ENCODE measurements at places on chromosomes 3 and 15.

GRCh38 chr15:40352281-40352901 is 1.6 kb downstream of the PHGR1 start:
- DNase-seq = no peak

GRCh38 chr15:68553314-68553993 is 25.3 kb upstream of the CORO2B start:
- DNase-seq = no peak

- no peak for DNase-seq
These were observed 85.7 kb downstream of the RARB start for GRCh38 chr3:25513642-25514266.

DNA sequence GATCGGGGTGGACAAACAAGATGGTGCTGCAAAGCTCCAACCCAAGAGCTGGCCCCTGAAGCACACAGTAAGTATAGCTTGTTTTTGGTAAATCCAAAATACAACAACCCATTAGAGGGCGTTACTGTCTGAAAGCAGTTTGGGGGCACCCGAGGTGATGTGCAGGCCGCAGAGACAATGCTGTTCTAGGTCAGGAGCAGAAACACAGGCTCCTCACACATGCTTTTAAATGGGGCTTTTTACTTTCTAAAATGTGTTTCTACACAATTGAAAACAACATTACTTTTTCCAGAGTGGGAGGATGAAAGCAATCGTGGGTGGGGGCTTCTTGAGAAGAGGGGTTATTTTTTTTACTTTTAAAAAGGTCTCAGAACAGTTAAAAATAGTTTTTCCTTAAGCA is 1029.3 kb upstream of the CFAP20DC start:
- DNase-seq = peak; percentile 34

DNA sequence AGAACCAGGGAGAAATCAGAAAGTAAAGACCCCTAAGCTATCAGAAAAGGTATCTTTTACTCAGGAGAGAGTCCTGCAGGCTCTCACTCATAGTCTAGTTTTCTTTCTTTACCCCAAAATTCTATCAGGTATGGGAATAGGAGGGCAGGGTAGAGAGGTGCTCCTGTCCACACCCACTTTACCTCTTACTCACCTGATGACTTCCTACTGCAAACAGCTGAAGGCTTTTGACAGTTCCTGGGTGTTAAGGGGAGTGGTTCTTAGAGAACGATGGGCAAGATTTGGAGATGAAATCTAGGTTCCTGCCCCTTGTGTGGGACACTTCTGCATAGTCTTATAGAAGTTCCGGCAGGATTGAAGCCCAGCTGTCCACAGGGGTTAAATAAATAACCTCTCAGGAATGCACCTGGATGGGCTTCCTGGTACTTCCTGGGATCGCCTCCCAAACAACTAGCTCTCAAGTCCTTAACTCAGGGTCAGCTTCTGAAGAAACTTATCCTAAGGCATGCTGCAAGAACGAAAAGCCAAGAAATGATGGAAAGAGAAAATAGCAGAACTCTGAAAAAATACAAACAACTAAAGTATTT is 10.8 kb upstream of the TNFAIP8L3 start:
- DNase-seq = no peak

DNA sequence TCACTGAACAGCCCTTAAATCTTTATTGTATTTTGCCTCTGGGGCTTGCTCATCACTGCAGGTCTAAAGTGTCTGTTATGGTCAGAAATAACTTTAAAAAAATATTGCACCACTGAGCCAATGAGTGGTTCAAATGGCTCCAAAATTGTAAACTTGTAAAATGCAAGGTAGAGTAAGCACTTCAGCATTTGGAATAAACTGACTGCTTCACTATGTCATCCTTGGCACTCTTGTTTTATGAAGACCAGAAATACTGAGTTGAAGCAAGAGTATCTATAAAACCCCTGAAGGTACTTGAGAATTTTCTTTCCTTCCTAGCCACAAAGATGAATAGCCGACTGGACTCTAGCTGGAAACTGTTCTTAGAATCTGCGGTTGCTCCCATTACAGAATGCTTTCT is 390.3 kb upstream of the DPH6 start:
- no peak for DNase-seq

DNA sequence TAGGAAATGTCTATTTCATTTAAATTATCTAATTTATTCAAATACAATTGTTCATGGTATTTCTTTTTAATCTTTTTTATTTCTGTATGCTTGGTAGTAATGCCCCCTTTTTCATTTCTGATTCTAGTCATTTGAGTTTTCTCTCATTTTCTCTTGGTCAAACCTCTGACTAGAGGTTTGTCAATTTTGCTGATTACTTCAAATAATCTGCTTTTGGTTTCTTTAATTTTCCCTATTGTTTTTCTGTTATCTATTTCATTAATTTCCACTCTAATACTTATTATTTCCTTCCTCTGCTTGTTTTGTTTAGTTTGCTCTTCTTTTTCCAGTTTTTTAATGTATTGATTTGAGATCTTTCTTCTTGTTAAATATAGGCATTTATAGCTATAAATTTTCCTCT is 12.1 kb downstream of the FSD2 start:
- no peak for DNase-seq

DNA sequence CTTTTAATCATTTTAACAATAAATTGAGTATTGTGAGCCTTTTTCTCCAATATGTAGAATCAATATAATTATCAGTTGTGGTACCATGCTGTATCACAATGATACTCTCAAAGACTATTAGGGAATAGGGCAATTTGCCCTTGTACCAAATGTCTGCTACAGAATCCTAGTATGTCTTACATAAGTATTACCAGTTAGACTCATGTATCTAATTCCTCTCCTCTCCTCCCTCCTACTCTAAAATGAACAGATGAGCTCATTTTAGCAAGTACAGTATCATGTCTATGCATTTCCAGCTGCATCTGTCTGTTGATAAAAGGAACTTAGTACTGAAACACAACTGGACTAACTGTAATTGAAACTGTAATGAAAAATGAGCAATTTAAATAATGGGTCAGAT is 124.3 kb upstream of the ATP11B start:
- DNase-seq = no peak

DNA sequence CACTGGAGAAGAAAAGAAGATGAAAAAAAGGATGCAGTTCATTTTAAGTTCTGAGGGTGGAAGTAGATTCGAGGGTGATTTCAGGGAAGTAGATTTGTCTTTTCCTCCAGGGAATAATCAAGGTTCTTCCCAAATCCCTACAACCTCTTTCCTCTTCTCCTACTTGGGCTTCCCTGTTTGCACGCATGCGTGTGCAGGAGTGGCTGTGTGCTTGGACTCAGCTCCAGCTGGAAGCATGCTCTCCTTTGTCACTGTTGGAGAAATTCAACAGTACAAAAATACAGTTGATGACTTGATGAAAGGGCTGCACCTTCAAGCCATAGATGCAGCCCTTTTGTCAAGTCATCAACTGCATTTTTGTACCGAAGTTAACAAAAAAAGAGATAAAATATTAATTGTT is 3.8 kb downstream of the OR5K2 start:
- no peak for DNase-seq

DNA sequence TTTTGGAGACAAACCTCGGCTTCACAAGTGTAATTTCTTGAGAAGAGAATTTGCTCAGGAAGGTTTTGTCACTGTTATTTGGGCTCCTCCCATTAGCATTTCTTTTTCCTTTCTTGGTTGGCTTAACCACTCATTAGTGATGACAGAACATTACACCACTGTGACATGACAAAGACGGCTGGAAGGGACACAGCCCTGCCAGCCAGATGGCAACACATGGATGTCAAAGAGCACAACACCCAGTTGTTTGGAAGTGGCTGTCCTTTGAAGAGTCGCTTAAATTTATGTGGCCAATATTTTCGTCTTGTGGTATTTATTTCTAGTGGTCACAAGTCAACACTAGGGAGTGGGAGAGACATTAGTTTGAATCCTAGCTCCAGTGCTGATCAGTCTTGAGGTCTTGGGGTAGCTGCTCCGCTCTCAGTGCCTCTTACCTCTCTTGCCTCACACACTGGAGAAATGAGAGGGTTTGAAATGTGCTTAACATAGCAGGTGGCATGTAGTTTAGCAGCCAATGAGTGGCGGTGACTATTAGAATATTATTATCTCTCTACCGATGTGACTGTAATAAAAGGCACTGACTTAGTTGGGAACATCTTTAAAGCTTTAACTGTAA is 92.8 kb downstream of the FRMD4B start:
- no peak for DNase-seq

GRCh38 chr3:106093616-106094015 is 224.8 kb upstream of the CBLB start:
- no peak for DNase-seq

GRCh38 chr15:32706704-32707103 is 11.1 kb upstream of the GREM1 start:
- DNase-seq = no peak

GRCh38 chr15:77606142-77607034 is 26.3 kb downstream of the LINGO1 start:
- no peak for DNase-seq

DNA sequence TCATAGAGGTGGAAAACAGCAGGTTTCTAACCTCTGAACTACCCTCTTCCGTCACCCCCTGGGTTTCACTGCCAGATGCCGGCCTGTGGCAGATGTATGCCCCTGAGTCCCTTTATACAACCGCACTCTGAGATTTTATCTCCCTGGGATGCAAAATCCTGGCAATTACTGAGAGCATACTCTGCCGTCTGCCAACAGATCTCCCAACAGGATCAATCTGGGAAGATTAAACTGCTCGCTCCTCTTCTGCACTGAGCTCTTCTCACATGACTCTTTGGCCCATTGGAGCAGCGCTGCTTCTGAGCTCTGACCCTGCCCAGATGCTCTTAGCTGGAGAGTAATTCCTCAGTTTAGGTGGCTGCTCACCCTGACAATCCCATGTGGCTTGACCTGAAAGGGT is 133.2 kb downstream of the LIPC start:
- DNase-seq = no peak

DNA sequence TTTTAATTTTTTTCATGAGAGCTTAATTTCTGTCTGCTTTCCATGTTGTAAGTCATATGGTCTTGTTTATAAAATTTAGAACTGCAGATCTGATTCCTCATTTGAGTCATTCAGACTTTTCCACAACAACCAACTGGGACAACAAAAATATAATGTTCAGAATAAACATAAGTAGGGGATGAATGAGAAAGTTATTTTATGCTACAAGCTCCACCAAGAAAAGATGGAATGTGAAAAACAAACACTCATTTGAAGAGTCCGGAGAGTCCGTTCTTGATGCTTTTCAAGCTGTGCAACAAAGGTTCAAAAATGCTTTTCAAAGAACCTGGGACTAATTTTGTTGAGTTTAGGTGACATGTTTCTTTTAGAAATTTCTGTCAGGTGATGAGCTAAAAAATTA is 9.2 kb downstream of the FRMD4B start:
- no peak for DNase-seq

- no peak for DNase-seq
These were observed 54.8 kb downstream of the RASGRF1 start for GRCh38 chr15:79035814-79036213.

DNA sequence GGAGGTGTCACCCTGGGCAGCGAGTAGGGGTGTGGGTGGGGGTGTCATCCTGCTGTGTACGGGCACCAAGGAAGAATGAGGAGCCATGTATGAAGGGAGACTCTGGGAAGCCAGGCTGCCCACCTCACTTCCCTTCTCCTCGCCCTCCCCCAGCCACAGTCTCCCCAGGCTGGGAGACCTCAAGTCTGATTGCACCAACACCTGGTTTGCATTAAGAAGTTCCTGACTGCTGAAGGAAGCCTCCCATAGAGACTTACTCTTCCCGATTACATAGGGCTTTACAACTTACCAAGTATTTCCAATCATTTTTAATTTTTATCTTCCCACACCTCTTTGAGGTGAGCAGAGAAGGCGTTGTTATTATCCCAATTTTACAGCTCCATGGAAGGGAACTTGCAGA is 29.5 kb upstream of the SMAD3 start:
- no peak for DNase-seq

GRCh38 chr3:49786357-49787181 is at the start of gene IP6K1:
TSS of gene IP6K1 (minus strand) at chr3:49786542. CDS start at chr3:49748040, 38,502 bp downstream.
- peak; percentile 99 for DNase-seq

GRCh38 chr3:85781806-85782205 is 823.0 kb downstream of the CADM2 start:
- no peak for DNase-seq

DNA sequence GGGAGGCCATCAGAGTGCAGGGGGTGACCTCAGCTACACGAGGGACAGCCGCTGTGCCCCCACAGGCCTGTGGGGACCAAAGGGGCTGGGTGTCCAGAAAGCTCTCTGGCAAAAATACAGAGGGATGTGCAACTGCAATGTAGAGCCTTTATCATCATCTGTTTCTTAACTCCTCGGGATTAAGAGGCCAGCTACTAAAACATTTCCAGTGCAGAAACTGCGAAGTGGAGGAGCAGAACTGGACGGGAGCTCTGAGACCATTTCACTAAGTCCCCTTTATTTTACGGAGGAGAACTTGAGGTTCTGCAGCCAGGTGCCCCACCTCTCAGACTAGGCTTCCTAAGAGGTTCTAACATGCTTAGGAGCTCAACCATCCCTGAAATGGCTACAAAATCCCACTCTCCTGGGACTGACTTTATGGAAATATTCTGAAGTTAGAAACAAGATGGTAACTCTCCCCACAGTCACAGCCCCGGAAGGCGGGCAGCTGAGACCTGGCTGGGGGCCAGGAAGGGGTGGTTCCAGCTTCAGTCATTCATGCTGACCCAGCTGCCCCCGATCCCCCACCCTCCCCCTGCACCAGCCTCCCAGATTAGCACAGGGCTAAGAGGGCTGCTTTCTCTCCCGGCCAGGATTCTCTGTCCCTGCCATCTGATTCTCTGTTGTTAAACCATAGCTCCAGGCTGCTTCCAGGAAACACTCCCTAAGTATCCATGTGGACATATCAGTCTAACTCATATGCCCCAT is 40.3 kb downstream of the UMPS start:
- no peak for DNase-seq

- DNase-seq = peak; percentile 75
These were observed at the start of gene ZNF501 for GRCh38 chr3:44729384-44729910. TSS of gene ZNF501 (plus strand) at chr3:44729635. CDS start at chr3:44734422, 4,787 bp downstream.

GRCh38 chr3:46559091-46559704 is 6.9 kb downstream of the LRRC2 start:
- no peak for DNase-seq

- no peak for DNase-seq
These were observed 32.4 kb upstream of the PDZRN3 start for GRCh38 chr3:73657186-73657585.

DNA sequence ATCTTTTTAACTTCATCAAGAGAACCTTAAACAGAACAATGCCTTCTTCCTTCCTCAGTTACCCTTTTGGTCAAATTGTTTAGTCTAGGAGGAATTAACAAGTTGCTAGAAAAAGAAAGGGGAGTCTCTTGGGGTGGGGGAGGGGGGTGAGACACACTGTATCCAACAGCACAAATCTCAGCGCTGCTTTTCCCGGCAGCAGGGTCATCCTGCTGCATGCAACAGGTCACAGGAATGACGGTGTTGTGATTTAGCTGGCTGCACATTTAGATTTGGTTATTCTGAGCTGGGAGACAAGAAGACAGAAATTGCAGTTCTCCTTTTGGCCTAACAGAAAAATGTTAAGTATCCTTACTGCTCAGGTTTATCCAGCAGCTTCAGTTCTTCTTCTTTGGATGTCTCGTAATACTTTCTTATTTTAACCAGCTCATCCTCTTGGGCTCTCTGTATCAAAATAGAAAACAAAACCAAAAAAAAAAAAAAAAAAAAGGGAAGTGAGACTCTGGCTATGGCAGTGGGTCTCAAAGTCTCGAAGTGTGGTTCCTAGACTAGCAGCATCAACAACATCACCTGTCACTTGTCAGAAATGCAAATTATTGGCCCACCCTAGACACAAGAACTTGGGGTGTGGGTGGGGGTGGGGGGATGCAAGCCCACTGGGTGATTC is 190.5 kb downstream of the GREM1 start:
- DNase-seq = no peak

GRCh38 chr15:74400313-74400860 is 32.9 kb upstream of the CYP11A1 start:
- DNase-seq = no peak
